Head of caudate nucleus (tissue), 42 donors: ENCODE measurements at places on chromosomes 1 and 21.

- no peak for DNase-seq
Measured at GRCh38 chr1:183841550-183841949, 36.6 kb downstream of the RGL1 start.

GRCh38 chr1:203267912-203268311 lies 37.4 kb upstream of the BTG2 start:
- DNase-seq, result no peak

DNA sequence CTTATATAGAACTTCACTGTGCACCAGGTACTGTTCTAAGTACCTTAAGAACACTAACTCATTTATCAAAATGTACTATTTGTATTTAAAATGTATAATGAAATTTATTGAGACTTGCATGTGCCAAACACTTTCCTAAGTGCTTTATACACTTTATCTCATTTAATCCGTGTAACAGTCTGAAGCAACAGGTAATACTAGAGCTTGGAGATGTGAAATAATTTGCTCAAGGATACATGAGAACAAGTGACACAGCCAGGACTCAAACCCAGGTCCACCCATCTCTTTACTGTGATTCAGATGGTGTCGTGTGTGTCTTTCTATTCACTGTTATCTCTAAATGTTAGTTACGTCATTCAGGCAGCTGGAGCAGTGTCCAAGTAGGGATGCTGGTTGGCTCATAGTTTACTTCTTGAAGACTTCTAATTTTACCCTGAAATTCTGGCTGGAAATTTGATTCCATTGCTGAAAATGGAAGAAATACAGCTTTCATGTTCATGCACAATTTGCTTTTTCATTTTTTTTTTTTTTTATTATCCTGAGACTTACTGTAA lies 169.7 kb upstream of the UBE2U start:
- DNase-seq, result no peak

GRCh38 chr1:152071123-152071522 lies 17.7 kb downstream of the TCHHL1 start:
- no peak for DNase-seq

DNA sequence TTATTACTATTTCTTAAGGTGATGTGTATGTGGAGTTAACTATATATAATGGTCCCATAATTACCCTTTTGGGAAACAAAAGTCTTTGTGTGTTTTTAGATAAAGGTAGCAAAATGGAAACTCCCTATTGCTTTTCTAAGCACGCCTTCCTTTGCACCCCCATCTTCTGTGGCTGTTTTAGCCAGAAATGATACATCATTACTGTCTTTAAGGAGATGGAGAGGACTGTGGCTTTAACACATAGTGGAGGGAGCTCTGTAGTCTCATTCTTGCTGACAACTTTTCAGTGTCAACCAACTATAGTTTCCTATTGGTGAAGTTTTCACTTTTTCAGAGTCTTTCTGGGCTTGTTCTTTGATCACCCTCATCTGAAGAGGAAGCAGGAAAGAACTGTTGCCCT lies 1.0 kb downstream of the APOBEC4 start:
- DNase-seq, result no peak

DNA sequence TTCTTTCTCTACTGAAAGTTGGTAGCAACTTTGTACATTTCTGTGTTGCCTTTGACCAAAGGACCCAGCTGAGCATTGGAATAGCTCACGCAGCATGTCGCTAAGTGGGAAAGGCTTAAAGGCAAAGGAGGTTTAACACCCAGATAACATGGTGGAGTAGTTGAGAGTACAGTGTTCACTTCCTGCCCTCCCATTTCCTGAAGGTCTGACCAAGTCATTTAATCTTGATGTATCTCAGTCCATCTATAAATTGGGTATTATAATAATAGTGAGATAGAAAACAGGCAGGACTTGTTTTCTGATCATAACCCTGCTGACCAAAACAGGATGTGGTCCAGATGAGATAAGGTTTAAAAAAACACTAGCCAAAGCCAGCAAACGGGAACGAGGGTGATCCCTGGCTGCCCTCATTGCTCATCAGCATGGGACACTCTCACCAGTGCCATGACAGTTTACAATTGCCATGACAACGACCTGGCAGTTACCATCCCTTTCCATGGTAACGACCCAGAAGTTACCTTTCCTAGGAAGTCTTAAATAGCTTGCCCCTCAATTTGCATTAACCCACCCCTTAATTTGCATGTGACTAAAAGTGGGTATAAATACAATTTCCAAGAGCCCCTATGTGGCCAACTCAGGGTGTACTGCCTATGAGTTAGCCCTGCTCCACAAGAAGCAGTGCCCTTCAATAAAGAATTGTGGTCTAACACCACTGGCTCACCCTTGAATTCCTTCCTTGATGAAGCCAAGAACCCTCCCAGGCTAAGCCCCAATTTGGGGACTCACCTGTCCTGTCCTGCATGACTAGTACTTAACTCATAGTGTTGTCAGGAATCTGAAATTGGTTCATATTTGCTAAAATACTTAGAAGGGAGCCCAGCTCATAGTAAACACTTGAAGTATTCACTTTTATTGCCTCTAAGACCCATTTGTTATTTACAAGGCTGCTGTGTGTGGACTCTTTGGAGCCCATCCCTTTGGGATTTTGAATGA lies 28.4 kb upstream of the FHAD1 start:
- DNase-seq, result no peak

- no peak for DNase-seq
Measured at GRCh38 chr21:41861987-41862386, 17.2 kb downstream of the PRDM15 start.

DNA sequence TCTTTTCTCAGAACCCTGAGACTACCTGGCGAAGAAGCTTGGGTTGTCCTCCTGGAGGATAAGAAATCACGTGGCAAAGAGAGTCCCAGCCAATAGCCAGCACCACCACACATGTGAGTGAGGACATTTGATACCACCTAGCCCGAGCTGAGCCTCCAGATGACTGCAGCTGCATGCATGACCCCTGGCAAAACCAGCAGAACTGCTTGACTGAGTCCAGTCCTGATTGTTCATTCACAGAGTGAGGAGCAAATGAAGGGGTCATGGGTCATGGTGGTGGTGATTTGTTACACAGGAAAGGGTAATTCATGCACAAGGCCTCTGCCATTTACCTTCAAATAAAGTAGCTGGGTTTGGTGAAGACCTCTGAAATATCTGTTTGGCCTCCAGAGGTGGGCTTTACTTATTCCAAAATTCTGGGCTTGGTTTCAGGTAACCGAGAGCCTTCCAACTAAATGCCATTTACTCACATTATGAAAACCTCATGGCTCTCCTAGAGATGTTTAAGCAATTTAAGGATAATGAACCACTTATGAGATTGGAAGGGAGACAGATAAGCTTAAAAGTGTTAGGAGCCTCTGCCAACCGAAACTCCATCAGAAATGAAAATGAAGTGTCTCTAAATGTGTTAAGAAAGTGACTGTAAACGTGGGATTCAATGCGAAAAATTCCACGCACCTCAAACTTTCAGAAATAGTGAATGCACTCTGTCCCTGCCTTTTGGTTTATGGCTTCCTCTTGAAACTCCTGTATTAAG lies 163.3 kb downstream of the SLC35F3 start:
- DNase-seq, result no peak

DNA sequence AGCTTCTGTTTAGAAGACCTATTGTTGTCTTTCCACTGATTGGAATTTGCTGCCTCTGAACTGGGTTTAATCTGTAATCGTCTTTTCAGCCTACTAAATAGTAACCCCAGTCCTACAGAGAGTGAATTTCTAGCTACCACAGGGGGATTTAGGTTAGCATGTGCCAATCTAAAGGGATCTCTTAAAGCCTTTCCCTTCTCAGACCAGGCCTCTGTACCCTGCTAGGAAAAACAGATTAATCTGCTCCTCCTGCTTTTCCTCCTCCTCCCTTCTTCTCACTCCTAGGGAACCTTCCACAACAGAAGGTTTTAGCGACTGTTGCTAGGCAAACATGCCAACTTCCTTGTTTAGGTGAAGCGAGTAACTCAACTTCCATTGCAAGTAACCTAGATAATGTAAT lies 1.3 kb upstream of the RC3H1 start:
- DNase-seq, result no peak

DNA sequence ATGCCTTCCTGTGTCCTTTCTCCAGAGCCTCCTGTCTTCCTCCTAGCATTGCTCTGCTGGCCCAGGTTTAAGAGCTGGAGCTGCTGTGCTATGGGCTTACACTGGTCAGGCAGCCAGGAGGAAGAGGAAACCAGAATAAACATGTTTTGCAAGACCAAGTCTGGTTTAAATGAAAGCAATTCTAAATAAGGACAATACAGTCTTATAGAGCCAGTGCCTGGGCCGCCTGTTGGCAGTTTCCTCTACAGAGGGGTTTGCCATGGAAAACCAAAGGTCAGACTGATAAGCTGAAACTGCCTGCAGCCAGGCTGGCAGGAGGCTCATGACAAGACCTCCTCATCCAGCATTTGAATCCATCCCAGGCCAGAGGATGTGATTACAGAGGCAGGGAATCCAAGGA lies 92.9 kb upstream of the FGGY start:
- no peak for DNase-seq

DNA sequence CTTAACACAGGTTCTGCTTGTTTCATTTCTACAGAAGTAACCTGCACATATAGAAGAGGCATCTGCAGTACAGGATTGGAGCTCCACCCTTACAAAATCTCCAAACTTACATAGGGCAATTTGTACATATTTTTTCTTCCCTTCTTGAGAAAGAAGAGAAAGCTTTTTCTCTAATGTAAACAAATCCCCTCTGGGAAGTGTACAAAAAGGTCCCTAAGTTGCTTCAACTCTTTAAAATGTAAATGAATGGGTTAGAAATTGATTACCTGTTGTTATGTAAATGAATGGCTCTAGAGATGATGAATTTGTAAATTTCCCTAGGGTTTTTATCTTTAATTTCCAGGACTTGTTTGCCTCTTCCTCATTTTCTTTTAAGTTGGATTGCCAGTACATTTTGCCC lies 1183.7 kb downstream of the MRPL39 start:
- no peak for DNase-seq

- no peak for DNase-seq
Measured at GRCh38 chr1:20158358-20159070, 19.4 kb downstream of the PLA2G2F start.

- no peak for DNase-seq
Measured at GRCh38 chr1:89881415-89882058, 60.7 kb downstream of the LRRC8D start.

- peak; percentile 83 for DNase-seq
Measured at GRCh38 chr1:209627732-209628196, 24.5 kb downstream of the LAMB3 start.

DNA sequence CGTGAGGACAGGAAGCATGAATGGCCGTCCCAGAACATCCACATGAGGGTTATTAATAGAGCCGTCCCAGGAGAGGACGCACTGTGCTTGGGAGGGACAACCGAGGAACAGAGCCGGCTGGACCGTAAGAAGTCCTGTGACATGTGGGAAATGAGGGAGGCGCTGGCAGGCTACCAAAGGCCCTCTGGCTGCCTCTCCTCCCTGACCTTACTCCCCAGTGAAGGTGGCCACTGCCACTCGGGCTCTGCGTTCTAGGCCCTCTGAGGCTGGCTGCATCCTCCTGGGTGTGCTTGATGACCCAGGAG lies 15.5 kb upstream of the NPPB start:
- no peak for DNase-seq

- DNase-seq, result no peak
Measured at GRCh38 chr1:82269431-82269830, 468.7 kb downstream of the ADGRL2 start.

DNA sequence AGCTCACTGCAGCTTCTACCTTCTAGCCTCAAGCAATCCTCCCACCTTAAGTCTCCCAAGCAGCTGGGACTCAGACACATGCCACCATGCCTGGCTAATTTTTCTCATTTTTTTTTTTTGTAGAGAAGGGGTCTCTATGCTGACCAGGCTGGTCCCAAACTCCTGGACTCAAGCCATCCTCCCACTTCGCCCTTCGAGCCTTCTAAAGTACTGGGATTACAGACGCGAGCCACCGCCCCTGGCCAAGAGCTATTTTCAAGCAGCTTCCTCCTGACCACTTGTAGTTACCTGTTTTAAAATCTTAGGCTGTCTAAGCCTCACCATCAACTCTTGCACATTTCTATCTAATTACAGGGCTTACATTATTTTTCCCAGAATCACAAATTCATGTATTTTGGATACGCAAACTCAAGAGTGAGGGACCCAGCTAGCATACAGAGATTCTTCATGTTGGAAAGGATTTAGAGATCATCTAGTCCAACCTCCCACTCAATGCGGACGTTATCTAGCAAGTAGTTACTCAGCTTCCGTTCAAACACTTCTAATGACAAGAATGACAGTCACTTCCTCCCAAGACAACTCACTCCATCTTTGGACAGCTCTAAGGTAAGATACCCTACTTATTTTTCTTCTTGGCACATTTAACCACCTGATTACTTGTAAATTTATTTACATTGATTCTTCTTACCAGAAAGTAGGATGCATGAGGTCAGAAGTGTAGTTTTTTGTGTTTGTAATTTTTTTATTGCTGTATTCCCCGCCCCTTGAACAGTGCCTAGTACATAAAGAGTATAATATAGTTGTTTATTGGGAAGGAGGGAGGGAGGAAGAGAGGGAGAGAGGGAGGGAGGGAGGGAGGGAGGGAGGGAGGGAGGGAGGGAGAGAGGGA lies 65.4 kb downstream of the LUZP1 start:
- no peak for DNase-seq

GRCh38 chr1:232780354-232780753 lies 24.9 kb upstream of the MAP10 start:
- DNase-seq, result no peak

DNA sequence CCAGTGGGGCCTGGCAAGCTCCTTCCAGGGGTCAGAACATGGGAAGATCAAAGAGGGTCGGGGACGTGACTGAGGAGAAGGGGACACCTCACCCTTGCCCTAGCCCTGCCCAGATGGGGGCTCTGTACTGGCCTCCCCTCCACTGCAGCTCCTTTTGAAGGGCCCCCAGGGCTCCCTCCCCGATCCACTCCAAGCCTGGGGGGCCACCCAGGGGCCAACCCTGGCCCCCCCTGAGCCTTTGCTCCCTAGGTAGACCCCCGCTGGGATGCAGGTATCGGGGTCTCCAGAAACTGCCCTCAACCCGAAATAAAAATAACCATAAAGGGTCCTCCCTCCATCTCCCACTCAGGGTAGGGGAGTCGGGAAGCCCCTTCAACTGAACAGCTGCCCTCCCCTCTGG lies 37.4 kb upstream of the FAM131C start:
- DNase-seq, result no peak

DNA sequence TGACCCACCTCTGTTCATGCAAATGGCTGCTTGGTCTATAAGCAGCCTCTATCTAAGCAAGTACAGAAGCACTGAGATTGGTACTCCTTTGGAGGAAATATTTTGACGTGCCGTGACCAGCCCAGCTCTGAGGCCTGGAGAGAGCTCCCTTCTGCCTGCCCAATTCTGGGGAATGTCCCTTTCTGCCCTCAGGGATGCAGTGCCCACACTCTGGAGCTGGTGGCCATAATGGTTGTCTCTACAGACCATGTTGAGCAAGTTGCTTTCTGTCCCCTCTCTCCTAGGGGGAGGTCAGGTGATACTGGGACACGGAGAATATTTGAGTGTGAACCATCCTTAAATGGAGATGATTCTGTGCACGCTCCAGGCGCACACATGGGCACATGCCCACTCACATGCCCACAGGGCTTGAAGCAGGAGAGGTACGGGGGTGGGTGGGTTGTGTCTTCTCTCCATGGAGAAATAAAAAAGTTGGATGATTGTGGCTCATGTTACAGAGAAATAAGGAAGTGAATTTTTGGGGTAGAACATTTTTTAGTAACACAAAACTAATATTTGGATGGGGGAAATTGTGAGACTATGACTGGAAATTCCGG lies 13.9 kb upstream of the ALPL start:
- no peak for DNase-seq
